A549 treated with dexamethasone at 1 μM for 4 hours (cell line): ENCODE measurements at places on chromosomes 7 and 10. TPM values are rescaled to one million over a fixed set of nuclear protein-coding genes. Genes with fewer than 3 reads are reported as not detected.

MTG1 gene
- 37.9 to 48.9 TPM (median 47.8 TPM) in 5 replicates for total RNA-seq

BHLHA15 gene
- 0.39 to 0.86 TPM (median 0.62 TPM) in 5 replicates for total RNA-seq

SPDYE2B gene
- total RNA-seq, result not detected in 5 replicates

CHRM2 gene
- total RNA-seq, result not detected in 5 replicates
